ENCODE measurements at places on chromosomes 12 and 14.

- no peaks in the 10 kb centered on the region for H3K4me1 ChIP-seq
- H3K27ac ChIP-seq: no peak overlapping the region
Measured at GRCh38 chr12:39846971-39847650, 227.5 kb upstream of the ABCD2 start.

DNA sequence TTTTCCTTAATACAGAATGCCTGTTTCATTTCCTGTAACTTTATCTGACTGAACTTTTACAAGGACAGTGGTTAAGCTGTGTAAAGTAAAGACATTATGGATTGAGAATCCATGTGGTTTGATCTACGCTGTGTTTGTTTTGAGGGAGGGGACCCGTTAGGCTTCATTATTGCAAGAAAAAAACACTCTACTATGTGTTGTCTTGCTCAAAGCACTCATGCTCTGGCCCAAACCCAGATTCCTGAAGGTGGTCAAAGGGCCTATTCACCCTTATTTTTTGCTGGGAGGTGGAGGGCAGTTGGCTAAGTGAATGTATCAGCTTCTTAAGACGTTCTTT is 11.9 kb downstream of the RNF10 start:
- no peak overlapping the region for H3K4me3 ChIP-seq
- no peak overlapping the region for H3K27ac ChIP-seq
- DNase-seq: no peak
- no peaks in the 10 kb centered on the region for H3K27me3 ChIP-seq
- peaks cover 77% of the 10 kb centered on the region for H3K4me1 ChIP-seq
- peaks cover 3% of the 10 kb centered on the region for H3K36me3 ChIP-seq

DNA sequence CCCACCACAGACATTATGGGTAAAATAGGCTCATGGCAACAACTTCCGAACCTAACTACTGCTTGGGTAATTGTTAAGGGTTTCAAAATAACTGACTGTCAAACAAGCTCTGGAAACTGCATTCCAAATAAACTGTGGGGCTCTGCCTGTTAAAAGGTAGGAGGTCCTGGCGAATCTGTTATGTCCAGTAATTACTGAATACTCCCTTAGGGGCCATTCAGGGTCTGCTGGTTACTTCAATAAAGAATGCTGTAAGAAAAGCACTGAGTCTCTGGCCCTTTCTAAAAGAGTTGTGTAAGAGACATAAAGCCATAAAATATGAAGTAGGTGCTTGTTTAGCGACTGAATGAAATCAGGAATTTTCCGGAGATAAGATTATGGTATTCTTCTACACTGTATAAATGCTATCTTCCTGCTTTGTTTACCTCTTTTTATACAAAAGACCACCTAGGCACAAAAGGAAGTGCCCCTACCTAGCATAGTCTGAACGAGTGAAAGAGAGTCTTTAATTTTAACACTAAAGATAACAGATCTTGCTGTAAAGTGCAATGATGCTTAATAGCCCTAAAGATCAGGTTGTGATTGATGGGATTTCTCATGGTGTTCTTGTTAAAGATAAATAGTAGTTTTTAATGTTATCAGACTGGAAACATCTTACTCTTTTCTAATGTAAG is 127.8 kb downstream of the FBXL14 start:
- no peak overlapping the region for H3K4me3 ChIP-seq
- no peaks in the 10 kb centered on the region for H3K36me3 ChIP-seq
- no peaks in the 10 kb centered on the region for H3K4me1 ChIP-seq
- H3K27me3 ChIP-seq: no peaks in the 10 kb centered on the region
- DNase-seq: no peak

DNA sequence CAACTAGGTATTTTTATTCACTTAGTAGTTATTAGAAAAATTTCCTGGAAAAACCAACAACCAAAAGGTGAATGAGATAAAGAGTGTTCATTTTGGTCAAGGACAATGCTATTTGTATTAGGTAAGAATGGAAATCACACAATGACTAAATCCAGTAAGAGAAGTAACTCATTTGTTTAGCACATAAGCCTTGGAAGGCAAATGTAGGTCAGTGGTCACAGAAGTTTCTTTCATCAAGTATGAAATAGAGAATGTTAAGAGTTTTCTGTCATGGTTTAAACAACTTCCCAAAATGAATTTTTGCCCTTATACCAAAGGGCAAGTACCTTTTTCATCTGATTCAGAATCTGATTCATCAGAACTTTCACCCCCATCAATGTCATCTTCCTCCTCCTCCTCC is 101.7 kb downstream of the KIF21A start:
- no peaks in the 10 kb centered on the region for H3K27me3 ChIP-seq
- H3K36me3 ChIP-seq: no peaks in the 10 kb centered on the region
- no peak overlapping the region for H3K4me3 ChIP-seq
- H3K27ac ChIP-seq: no peak overlapping the region
- no peak for DNase-seq

All from vagina (tissue), 2 donors.